BJ (cell line): ENCODE measurements at places on chromosomes 7 and 10.

DNA sequence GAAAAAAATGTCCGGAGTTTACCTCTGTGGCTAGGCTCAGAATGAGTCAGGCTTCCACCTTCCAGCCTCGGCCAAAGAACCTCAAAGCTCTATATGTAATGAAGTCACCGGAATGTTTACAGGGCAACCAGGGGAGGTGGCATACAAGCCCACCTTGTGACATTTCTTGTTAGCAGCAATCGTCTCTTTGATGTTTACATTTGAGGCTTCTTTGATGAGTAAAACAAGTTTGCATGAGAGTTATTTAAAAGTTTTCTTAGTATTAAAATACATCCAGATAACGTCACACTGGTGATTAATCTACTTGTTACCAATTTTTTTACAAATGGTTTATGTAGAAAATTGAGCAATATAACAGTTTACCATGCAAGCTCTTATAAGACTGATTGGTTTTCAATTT, 133.1 kb upstream of the ADAM12 start:
- no peak for DNase-seq

DNA sequence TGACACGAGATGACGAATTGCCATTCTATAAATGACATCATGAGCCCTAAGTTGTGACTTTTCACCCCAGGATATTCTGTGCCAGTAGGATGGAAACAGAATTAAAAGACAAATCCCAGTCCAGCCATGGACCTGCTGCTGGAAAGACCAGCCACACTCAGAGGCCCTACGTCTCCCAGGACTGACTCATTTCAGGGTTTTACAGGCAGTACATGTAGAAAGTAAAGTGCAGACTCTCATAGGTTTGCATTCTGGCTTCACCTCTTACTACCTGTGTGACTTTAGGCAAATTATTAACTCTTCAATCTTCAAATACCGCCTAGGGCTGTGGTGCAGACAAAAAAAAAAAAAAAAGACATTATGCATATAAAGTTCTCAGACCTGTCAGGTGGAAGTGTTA, 188.8 kb downstream of the NEBL start:
- no peak for DNase-seq

GRCh38 chr10:33382921-33383713, 48.6 kb upstream of the NRP1 start:
- no peak for DNase-seq

DNA sequence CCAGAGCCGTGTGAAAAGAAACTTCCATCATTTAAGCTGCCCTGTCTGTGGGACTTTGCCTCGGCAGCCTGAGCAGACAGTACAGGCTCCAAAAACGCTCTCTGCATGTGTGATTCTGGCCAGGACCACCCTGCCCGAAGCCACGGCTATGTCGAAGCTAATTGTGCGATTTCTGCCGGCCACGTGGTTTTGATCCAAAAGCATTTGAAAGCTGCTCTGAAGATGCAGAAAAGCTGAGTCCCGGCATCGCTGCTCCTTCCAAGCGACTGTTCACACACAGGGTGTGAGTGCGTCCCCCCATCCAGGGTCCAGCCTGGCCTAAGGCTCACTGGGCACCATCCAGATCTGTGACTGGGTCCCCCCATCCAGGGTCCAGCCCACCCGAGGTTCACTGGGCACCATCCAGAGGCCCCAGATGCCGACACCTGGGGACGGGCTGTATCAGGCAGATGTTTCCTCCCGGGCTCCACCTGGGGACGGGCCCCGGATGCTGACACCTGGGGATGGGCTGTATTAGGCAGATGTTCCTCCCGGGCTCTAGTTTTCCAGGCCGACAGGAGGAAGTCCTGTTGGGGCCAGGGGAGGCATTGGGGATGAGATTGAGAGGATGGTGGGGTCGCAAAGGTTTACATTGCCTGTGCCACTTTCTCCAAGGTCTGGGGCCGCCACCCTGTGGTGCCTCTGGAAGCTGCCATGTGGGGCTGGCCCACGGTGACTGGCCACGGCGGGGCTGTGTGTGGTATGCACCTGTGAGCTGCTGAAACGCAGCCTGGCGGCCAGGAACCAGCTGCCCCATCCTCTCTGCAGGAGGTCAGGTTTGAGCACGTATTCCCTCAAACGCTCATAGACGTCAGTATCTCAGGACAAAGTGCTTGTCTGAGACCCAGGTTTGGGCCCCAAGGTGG, 527.4 kb downstream of the DNAJB6 start:
- no peak for DNase-seq

- no peak for DNase-seq
Observed at GRCh38 chr10:77911535-77912123, 14.9 kb downstream of the DLG5 start.
